ENCODE measurements at places on chromosomes 2 and 18.

DNA sequence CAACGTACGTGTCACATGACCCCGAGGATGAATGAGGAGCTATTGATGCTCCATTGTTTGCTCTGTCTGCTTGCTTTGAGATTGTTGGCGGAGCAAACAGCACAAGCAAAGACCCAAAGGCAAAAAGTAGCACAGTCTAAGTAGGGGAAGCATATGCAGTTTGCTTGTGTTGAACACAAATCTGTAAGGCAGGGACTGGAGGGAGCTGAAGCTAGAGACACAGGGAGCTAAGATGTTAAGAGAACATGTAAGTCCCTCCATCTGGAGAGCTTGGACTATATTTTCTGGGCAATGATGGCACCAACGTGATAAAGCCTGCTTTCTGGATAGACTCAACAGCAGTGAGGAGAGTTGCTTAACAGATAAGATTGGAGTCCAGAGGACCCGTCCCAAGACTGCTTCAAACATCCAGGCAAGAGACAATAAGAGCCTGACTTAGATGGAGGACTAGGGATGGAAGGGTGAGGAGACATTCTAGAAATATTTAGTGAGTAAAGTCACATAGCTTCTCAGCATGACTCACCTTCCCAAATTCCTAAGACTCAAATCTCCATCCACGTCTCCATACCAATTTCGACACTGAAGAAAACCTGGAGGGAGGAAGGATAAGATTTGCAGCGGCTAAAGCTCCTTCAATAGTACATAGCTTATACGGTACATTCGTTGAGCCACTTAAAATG, 88.1 kb upstream of the KLF7 start:
- DNase-seq, result no peak

DNA sequence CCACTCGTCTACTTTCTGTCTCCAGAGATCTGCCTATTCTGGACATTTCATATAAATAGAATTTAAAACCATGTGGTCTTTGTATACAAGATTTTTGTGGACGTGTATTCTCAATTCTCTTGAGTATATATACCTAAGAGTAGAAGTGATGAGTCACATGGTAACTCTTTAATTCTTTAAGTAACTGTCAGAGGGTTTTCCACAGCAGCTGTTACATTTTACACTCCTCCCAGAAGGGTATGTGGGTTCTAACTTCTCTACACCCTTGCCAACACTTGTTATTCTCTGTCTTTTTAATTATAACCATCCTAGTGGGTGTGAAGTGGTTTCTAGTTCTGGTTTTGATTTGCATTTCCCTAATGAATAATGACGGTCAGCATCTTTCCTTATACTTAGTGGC, 70.9 kb downstream of the MAP3K20 start:
- DNase-seq, result no peak

DNA sequence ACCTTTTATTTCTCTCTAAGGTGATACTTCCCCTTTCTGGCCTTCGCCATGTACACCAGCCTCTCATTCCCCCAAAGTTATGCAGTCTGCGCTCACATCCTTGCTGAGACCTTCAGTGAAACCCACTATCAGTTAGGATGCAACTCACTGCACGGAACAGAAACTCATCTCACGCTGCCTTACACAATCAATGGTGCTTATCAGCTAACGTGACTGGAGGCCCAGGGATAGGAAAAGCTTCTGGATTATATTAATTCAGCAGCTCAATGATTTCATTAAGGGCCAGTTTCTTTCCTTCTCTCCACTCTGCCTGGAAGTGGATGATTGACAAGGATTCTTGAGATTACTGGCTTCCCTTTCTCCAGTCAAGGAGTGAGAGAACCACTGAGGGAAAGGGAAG, 44.8 kb downstream of the CDH2 start:
- DNase-seq, result no peak

- DNase-seq, result no peak
Observed at GRCh38 chr2:113058998-113059960, at the start of gene IL36RN. TSS of gene IL36RN (plus strand) at chr2:113059198. CDS start at chr2:113059439, 241 bp downstream.

DNA sequence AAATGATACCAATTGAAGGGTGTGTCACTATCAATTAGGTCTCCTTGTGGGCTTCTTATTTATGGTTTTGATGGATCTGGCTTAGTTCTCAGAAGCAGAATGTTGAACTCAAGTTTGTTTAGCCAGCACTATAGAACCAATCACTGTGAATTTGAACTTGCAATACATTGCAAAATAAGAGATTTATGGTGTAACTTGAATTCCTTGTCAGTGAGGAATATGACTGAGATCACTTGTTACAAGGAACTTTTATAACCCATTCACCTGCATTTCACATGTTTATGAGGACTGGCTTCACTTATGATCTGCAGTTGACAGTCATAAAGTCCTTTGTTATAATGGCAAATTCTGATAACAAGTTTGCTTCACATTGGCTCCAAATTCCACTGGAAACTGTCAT, 9.8 kb downstream of the GATA6 start:
- no peak for DNase-seq

DNA sequence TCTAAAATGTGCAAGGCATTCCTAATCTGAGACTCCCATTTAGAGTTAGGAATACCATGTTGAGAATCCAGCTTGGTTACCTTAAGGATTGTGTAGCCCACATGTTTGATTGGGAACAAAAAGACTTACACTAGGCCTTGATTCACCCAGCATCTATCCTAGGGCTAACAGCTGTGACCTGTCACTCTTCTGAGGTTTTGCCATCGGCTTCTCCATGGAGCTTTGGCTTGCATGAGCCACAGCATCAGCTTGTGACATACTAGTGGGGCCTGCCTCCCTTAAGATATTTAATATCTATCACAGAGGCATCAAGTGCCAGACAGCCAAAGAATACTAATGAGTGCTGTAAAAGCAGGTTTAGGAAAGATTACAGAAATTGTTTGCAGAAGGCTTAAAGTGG, 241.3 kb upstream of the UBE2E3 start:
- no peak for DNase-seq

DNA sequence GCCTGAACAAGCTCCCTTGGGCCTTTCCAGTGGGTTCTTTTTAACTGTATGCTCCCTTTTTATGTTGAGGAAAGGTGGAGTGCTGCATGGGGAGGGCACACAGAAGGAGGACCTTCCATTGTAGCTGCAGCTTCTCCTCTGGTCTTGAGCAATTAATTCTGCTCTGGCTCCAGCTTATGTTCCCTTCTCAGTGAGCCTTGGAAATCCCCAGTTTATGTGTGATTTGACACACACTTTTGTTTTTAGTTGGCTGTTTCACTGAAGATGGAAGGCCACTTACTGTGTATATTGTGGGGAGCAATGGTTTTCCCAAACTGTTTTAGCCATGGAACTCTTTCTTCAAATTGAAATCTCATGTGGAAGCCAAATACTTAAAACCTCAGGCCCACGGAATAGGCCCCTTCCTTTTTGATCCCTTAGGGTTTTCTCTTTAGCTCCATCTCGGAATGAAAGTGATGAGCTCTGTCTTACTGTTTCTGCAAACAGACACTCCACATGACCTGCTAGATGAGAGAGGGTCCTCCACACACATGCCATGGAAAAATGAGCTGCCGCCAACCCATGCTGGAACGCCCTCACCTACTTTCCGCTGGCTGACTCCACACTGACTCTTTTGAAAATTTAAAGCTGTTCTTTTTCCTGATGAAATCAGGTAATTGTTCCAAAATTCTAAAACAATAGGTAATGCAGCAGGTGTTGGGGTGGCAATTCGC, 280.9 kb upstream of the SIX2 start:
- no peak for DNase-seq

GRCh38 chr2:129502781-129503180, 476.7 kb upstream of the RAB6C start:
- DNase-seq, result no peak

GRCh38 chr18:36309436-36310391, 12.2 kb downstream of the FHOD3 start:
- no peak for DNase-seq

DNA sequence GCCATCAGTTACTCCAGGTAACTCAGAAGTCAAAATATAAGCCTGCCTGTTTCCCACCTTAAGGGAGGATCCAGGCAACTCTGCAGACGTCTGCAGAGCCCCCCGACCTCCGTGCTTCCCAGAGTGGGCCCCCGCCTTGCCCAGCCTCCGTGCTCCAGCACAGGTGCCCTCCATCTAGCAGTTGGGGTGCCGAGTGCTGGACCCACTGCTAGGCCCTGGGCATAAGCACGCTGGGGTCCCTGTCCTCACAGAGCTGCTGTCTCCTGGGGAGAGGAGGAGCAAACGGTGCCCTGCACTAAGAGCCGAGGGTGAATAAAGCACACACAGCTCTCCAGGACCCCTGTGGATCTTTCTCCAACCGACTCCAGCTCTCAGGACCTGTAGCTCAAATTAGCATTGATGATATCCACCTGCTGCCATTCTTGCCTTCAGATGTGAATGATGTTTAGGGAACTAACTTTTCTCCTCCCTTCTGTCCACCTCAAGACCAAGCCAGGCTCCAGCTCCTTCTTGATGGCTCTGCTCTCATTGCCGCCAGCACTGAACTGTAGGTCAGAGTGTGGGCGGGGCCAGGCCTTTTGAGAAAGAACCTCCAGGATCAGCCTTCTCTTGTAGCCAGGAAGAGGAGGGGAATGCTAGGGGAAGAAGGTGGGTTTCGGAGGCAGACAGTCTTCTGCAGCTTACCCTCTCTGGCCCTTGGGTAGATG, 121.2 kb downstream of the SMAD7 start:
- no peak for DNase-seq

DNA sequence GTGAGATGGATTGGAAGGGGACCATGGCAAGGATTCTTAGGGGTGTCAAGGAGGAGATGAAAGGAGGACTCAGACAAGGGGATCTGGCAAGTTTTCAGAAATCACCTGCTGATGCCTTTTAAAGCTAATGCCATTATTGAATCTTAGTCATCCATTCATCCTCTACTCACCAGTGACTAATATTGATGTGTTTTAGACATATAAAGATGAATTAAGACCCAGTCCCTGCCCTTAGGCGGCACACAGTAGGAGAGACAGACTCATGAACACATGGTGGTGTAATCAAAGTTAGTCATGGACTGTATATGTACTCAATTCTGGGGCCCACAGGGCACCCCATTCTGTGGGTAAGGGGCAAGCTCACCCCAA, 56.5 kb upstream of the ATL2 start:
- no peak for DNase-seq

DNA sequence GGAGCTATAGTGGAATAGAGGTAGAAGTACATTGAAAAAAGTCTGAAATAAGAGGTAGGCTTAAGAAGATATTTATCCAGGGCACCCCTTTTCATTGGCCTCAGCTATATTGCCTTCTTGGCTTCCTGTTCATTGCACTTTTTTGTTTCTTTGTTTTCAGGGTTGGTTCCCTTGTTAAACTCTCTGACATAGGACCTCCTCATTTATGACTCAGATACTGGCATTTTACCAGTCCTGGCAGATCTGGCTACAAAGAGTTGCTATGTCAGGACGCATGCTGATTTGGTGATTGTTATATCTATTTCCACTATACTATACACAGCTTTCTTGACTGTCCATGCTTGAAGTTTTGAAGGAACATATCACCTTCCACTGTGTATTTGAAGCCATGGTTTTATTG, 60.0 kb downstream of the GCA start:
- no peak for DNase-seq

DNA sequence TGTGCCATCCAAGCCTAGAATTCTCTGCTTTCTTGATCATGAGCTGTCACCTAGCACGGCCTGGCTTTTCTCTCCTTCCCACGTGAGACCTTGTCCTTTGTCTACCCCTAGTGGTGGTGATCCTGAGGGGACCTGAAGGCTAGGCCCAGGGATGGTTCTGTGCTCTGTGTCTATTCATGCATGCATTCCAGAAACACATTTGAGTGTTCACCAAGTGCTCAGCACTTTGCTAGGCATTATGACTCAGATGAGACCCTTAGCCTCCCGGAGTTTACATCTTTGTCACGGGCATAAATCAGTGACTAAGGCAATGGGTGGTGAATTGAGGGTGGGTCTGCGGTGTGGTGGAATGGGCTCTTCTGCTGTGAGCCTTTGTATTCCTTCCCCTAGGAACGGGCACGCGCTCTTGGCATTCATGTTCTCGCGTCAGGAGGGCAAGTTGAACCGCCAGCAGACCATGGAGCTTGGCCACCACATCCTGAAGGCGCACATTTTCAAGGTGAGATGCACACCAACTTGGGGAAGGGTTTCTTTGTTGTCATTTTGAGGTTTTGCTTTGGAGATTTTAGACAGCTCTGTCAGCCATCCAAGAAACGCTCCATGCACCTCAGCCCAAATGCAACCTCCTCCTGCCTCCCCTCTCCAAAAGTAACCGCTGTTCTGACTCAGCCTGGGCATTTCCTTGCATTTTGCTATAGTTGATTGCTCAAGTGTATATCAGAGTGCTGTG, 100.9 kb downstream of the WDSUB1 start:
- no peak for DNase-seq

GRCh38 chr2:8285081-8285480, 396.8 kb upstream of the ID2 start:
- DNase-seq, result no peak

DNA sequence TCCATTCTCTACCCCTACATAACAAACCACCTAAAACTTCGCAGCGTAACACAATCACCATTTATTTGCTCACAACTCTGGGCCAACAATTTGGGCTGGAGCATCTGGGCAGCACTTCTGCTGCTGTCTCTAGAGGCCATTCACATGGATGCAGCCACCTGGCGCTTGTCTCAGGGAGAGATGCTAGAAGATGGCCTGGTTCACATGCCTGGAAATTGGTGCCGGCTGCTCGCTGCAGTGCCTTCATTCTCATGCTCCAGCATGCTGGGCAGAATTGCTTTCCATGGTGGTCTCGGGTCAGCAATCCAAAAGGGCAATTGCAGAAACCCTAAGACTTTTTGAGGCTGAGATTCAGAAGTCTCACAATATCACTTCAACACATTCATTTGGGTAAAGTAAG, 157.4 kb downstream of the SUCLG1 start:
- no peak for DNase-seq

DNA sequence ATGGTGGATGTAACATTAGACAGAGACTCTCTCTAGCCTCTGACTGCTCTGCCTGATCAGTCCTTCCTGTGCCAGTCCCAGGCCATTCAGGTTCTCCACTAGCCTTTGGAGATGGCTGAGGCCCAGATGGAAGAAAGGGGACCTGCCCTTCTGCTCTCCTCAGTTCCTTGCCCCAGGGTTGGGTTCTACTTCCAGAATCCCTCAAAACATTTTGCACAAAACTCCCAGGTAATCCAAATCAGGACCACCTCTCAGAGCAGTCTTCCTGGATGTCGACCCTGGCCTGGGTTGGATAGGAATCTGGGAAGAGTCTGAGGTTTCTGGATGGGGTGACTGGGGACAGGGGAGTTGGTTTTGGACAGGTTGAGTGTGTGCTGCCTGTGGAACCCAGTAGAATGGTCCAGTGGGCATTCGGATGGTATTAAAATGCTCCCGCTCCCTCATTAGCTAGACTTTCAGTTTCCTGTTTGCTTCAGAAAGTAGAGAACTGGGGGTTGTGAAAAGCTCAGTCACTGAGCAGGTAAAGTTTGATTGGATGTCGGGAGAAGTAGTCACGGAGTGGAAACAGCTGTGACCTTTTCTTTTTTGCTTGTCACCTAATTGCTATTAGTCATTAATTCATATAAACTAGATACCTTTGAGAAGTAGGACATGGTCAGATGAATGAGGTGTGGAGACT, 37.9 kb downstream of the DPYSL5 start:
- DNase-seq, result no peak
